ENCODE measurements at places on chromosomes 13 and 19. TPM values are rescaled to one million over a fixed set of nuclear protein-coding genes. Genes with fewer than 3 reads are reported as not detected.

The NOTCH3 gene
- total RNA-seq: 17.7 TPM

The GPR4 gene
- 10.4 TPM for total RNA-seq

The C1QTNF9B gene
- total RNA-seq: not detected

The WDR18 gene
- total RNA-seq: 28.8 TPM

Measured in subcutaneous adipose tissue (tissue), 4 donors.